ENCODE measurements at places on chromosomes 16 and 17. TPM values are rescaled to one million over a fixed set of nuclear protein-coding genes. Genes with fewer than 3 reads are reported as not detected.

LRRC37A3 gene
- total RNA-seq = 13.9 TPM

PRAC1 gene
- total RNA-seq = not detected

SMIM36 gene
- total RNA-seq = not detected

GRCh38 chr16:73172241-73172972 lies 124.5 kb upstream of the ZFHX3 start:
- H3K4me1 ChIP-seq = peaks cover 6% of the 10 kb centered on the region
- DNase-seq = peak; percentile 70
- H3K4me3 ChIP-seq = no peak overlapping the region
- H3K27me3 ChIP-seq = no peaks in the 10 kb centered on the region
- peak overlapping the region; percentile 29 for H3K27ac ChIP-seq
- no peaks in the 10 kb centered on the region for H3K36me3 ChIP-seq

- no peaks in the 10 kb centered on the region for H3K4me1 ChIP-seq
- no peak overlapping the region for H3K4me3 ChIP-seq
- no peaks in the 10 kb centered on the region for H3K36me3 ChIP-seq
- no peak for DNase-seq
Observed at GRCh38 chr17:13746404-13746803, 144.7 kb upstream of the HS3ST3A1 start.

- peaks cover 36% of the 10 kb centered on the region for H3K36me3 ChIP-seq
- H3K4me1 ChIP-seq = no peaks in the 10 kb centered on the region
- no peak overlapping the region for H3K27ac ChIP-seq
- DNase-seq = no peak
- H3K27me3 ChIP-seq = no peaks in the 10 kb centered on the region
Observed at GRCh38 chr17:56939869-56940484, 20.9 kb downstream of the COIL start.

GRCh38 chr17:18950944-18951905 lies 740 bp upstream of the SLC5A10 start:
- no peak for DNase-seq
- H3K4me3 ChIP-seq = no peak overlapping the region
- no peaks in the 10 kb centered on the region for H3K36me3 ChIP-seq
- no peaks in the 10 kb centered on the region for H3K4me1 ChIP-seq
- H3K27ac ChIP-seq = no peak overlapping the region
- H3K27me3 ChIP-seq = no peaks in the 10 kb centered on the region

GRCh38 chr16:66705790-66706505 lies 9.4 kb upstream of the CMTM4 start:
- peak overlapping the region; percentile 94 for H3K27ac ChIP-seq
- H3K27me3 ChIP-seq = no peaks in the 10 kb centered on the region

DNA sequence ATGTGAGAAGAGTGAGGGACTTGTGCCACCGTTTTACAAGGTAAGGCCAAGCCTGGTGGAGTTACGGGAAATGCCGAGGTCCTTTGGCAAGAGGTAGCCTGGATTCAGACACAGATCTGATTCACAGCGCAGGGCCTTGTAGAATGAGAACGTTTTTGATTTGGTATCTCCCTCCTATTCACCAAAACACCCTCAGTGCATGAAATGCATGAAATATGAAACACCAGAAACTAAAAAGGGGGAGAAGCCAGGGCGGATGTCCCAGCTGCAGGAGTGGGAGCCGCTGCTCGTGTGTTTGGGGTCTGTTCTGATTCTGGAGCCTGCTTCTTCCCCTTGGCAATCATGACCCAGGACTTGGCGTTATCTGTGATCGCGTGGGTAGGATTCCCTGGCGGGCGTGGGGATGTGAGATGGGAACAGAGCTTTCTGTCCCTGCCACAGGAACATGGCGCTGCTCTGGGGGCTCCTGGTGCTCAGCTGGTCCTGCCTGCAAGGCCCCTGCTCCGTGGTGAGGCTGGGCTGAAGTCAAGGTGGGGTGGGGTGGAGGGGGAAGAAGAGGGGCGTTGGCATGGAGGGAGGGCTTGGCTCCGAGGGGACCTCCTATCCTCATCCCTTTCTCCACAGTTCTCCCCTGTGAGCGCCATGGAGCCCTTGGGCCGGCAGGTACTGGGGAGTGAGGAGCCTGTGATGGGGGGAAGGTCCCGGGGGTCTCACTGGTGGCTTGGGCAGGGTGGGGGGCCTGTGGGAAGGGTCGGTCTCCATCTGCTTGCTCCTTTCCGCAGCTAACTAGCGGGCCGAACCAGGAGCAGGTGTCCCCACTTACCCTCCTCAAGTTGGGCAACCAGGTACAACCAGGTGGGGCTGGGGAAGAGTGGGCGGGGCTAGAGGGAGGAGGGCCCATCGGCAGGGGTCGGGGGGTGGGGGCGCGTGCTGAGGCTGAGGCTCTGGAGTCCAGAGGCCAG lies 2.2 kb downstream of the SERPINF2 start:
- H3K4me3 ChIP-seq = no peak overlapping the region
- no peaks in the 10 kb centered on the region for H3K27me3 ChIP-seq
- no peaks in the 10 kb centered on the region for H3K36me3 ChIP-seq
- no peak overlapping the region for H3K27ac ChIP-seq
- H3K4me1 ChIP-seq = peaks cover 25% of the 10 kb centered on the region
- no peak for DNase-seq

DNA sequence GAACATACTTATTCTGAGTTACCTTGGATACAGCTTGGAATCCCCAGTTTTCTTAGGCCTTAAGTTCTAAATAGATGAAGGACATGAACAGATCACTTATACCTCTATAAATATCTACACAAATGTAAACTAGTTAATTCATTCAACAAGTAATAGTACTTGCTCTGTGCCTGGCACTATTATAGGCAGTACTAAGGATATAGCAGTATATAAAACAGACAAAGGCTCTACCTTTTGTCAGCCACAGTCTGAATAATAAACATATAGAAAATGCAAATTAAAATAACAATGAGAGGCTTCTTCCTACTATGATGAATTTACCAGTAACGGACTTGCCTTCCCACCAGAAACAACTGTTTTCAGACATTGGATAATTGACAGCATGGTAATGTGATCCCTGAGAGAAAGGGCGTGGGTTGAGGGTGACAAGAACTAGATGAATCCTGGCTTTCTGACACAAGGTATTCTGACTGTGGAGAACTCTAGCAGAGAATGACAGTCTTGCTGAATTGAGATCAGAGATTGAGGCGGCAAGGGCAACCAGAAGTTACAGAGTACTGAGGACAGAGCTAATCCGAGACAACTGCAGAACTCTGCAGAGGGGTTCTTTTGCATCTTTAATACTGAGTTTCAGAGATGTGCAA lies 170.5 kb downstream of the TANC2 start:
- no peak overlapping the region for H3K27ac ChIP-seq
- no peaks in the 10 kb centered on the region for H3K27me3 ChIP-seq
- H3K4me1 ChIP-seq = no peaks in the 10 kb centered on the region
- DNase-seq = no peak

DNA sequence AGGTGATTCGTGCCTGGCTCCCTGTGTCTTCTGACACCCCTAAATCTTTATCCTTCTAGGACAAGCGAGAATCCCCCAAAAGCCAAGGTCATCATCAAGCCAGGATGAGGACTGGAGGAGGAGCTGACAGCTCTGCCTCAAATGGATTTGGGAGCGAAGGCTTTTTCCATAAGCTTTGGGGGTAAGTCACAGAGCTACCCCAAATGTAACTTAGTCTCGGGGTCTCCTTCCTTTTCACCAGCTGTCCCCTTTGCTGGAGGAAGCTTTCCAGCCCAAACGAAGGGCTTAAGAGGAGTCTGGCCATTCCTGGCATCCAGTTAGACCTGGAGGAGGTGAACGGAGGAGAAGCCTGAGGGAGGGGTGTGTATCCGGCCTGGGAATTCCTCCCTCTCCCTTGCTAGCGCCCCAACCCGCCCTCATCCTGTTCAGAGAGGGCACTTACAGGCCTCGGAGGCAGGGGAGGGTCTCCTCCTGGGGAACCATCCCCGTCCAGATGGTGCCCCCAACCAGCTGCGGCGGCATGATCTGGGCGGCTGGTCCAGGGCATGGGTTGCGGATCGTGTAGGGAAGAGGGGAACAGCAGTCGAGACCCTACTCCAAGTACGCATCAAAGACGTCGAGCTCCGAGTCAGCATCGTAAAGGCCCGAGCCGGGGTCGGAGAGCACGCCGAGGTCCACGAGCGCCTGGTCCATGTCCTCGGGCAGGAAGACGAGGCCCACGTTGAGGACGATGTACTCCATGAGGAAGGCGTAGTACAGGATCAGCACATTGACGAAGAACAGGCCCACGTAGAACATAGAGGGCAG lies 938 bp downstream of the DEXI start:
- no peak for DNase-seq
- peak overlapping the region; percentile 34 for H3K27ac ChIP-seq
- H3K4me1 ChIP-seq = peaks cover 76% of the 10 kb centered on the region
- H3K4me3 ChIP-seq = peak overlapping the region; percentile 85
- H3K36me3 ChIP-seq = no peaks in the 10 kb centered on the region

DNA sequence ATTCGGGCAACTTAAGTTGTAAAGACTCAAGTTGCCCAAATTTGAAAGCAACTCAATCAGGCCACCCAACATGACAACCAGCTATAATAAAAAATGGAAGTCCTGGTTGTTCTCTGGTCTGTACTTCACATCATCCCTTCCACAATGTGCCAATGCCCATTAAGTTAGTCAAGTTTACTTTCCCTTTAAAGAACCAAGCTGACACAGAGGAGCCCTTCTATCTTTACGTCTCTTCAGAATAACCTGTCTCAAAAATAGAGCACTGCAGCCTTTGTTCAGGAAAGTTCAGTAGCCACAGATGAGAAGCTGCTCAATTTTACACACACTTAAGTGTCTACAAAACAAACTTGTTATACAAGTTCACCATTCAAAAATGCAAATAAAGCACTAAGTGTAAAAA lies 75.1 kb upstream of the C17orf78 start:
- no peaks in the 10 kb centered on the region for H3K36me3 ChIP-seq
- peaks cover 15% of the 10 kb centered on the region for H3K4me1 ChIP-seq
- H3K27ac ChIP-seq = no peak overlapping the region

DNA sequence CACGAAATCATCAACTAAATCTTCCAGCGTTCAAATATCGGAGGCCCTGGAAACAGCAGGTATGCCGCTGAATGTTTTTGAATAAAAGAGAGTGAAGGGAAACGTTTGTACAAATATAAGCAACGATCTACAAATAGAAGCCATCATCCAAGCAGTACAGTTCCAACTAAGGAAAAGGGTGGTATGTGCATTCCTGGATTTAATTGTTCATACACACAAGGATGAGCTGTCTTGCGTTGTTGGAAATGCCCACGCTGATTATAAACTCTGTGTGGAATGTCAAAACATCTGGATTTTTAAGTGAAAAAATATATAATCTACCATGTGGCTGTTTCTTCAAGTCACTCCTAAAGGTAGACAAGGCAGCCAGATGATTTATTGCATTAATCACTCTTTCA lies 191.8 kb upstream of the HSBP1 start:
- no peak for DNase-seq
- H3K27me3 ChIP-seq = no peaks in the 10 kb centered on the region

- DNase-seq = no peak
- no peaks in the 10 kb centered on the region for H3K27me3 ChIP-seq
- H3K36me3 ChIP-seq = no peaks in the 10 kb centered on the region
- H3K27ac ChIP-seq = no peak overlapping the region
- H3K4me3 ChIP-seq = no peak overlapping the region
Observed at GRCh38 chr16:88507231-88507743, 54.2 kb downstream of the ZFPM1 start.

GRCh38 chr16:28219282-28219681 lies 7.5 kb upstream of the XPO6 start:
- no peak overlapping the region for H3K4me3 ChIP-seq
- no peak overlapping the region for H3K27ac ChIP-seq
- no peaks in the 10 kb centered on the region for H3K27me3 ChIP-seq
- DNase-seq = no peak

- H3K27me3 ChIP-seq = no peaks in the 10 kb centered on the region
- no peaks in the 10 kb centered on the region for H3K36me3 ChIP-seq
- no peak for DNase-seq
- no peaks in the 10 kb centered on the region for H3K4me1 ChIP-seq
- no peak overlapping the region for H3K4me3 ChIP-seq
Observed at GRCh38 chr16:61421111-61421510, 615.1 kb downstream of the CDH8 start.

DNA sequence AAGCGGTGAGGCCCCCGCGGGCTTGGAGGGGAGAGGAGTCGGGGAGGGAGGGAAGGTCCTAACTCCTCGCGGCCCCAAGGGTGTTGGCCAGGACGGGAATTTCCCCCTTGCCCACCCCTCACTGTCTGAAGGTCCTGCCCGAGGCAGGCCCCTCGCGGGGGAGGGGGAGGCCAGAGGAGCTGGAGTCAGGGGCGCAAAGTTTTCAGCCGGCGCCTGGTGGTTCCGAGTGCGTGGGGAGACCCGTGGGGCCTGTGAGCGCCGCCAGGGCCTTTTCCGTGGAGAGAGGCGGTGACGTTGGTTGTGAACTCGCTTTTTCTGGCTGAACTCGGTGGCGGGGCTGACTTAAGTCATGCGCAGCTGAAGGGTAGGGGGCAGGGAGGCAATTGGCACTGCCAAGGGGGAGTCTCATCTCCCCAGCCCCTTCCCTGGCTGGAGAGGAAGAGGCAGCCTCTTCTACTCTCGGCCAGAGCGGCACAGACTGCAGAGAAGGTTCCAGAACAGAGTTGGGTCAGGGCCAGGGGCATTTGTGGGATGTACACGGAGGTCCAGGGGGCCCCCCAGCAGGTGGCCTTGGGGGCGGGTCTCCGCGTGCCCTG lies 1.5 kb downstream of the CACNA1H start:
- H3K27me3 ChIP-seq = no peaks in the 10 kb centered on the region
- peak overlapping the region; percentile 65 for H3K27ac ChIP-seq
- H3K4me1 ChIP-seq = peaks cover 7% of the 10 kb centered on the region
- H3K36me3 ChIP-seq = no peaks in the 10 kb centered on the region
- H3K4me3 ChIP-seq = peak overlapping the region; percentile 28

DNA sequence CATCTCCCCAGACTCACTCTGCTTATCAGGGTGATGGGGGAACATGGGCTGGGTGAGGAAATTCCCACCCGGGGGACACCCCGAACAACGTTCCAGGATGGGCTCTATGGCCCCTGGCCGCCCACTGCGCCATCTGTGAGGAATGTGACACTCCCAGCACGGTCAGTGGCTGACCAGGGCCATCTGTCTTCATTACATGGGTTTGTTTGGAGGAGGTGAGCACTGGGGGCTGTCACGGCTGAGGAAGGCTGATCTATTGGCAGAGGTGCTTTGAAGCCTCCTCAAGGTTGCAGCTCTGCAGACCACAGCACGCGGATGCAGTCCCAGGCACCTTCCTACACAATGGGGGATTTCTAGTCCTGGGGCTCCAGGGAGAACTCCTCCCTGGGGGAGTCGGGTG lies 214.1 kb upstream of the FOXF1 start:
- no peak overlapping the region for H3K4me3 ChIP-seq
- DNase-seq = no peak
- no peaks in the 10 kb centered on the region for H3K4me1 ChIP-seq
- no peak overlapping the region for H3K27ac ChIP-seq
